Activated naive CD8-positive, alpha-beta T cell treated with anti-CD3 and anti-CD28 coated beads for 36 hours (primary cell): ENCODE measurements at places on chromosomes 7 and 10.
A peak's percentile ranks its signal among the peaks of the same experiment; 100 is the strongest.

DNA sequence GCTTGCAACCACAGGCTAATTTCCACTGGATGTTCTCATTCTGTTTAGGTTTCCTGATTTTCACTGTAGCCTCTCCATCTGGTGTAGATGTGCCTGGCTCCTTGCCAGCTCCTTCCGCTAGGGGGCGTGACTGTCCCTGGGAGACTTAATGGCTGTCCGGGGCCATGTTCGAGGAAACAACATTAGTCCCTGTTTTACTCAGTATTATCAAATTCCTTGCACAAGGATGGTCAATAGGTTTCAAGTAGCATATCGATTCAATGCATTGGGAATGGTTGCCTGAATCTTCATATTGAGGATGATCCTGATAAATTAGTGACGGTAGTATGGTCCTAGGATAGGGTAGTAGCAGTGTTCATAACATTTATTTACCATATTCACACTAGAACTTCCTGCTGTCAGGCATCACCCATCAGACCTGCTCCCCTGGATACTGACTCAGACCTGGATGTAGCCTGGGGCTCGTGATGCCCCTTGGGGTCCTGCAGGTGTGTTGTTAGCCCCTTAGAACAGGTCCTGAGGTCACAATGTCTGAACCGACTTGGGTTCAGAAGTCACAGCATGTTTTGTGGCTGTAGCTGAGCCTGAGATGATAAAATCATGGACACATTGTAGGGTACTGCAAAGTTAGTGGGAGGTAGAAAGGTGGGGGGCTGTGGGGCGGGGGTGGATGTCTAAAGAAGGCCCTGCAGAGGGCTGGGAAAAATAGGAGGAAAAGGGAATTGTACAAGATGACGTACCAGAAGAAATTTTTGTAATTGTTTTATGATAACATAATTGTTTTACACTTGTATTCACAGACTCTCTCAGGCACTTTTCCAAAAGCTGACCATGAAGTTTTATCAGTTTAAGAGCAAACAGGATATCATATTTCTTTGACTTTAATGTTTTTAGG, 8.9 kb upstream of the EXOC6 start:
- DNase-seq = peak; percentile 52

DNA sequence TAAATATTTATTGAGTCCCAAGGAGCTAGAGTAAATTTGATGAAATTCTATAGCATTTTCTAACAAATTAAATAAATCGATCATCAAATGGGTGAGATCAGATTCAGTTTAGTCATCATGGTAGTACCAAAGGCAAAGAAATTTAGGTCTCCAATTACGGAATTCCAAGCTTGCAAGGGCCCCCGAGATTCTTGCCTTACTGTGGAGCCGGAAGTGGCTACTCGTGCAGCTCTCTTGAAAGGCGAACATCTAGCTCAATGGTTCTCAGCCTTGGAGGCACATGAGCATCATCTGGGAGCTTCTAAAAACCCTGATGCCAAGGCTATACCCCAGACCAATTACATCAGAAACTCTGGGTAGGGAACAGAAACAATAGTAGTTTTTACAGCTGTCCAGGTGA, 117.9 kb upstream of the PRR15 start:
- DNase-seq = no peak

DNA sequence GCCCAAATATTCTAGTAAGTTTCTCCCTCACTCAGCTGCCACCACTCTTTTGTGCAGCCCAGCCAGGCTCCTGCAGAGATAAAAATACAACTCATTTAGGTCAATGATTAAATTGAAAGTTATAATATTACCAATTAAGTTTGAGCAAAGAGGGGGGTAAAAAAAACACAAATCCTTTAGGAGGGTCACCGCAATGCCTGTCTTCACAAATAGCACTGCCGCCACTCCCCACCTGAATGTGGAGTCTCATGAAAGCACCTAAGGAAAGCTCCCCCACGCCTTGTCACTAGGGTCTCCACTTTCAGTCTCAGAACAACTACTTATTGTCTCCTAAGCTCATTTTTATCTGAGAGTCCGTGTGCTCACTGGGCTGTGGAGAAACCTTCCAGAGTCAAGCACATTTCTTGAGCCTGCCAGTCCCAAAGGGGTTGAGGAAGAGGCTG, 148.7 kb downstream of the FGFR2 start:
- DNase-seq = no peak

DNA sequence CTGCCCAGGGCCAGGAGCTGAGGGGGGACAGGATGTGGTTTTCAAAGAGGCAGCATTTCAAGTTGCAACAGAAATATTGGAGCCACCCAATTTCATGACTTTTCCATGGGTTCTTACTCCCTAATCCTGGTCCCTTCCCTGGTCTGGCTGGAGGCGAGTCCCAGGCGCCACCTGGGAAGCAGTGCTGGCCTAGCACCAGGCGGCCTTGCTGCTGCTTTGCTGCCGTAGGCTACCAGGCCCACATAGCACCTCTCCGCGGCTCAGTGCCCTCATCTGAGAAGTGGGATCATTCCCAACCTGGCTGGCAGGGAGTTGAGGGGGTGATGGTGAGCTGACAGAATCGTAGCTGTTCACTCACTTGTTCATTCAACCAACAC, 33.7 kb downstream of the ZMIZ1 start:
- no peak for DNase-seq

- DNase-seq = peak; percentile 53
Measured at GRCh38 chr7:129553899-129554461, 51.6 kb downstream of the SMKR1 start.

DNA sequence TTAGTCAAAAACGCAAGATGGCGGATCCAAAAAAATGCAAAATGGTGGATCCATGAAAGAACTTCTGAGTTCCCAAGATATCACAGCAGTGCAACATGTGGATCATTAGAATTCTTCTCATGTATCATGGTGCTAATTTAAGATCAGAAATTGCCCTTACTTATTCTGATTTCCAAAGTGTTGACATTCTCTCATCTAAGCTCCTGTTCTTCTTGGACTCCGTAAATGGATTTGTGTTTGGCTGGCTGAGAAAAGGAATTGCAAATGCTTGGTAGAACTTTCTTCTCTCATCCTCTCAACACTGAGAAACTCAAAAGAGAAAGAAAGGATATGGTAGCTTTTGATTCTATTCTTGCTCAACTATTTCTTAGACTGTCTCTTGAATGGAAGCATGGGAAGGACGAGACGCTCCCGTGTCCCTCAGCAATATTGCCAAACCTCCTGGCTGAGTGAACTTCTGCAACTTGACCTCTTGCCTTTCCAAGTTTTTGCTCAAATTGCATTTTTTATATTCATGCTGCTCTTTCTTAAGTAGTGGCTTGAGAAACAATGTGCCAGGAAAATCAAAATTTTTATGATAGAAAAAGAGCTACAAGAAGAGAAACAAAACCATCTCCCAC, 44.7 kb downstream of the FRMD4A start:
- no peak for DNase-seq

- DNase-seq = no peak
Measured at GRCh38 chr7:142352543-142352942, 94.7 kb upstream of the PRSS58 start.

GRCh38 chr10:62010366-62010765, 108.9 kb downstream of the ARID5B start:
- no peak for DNase-seq

DNA sequence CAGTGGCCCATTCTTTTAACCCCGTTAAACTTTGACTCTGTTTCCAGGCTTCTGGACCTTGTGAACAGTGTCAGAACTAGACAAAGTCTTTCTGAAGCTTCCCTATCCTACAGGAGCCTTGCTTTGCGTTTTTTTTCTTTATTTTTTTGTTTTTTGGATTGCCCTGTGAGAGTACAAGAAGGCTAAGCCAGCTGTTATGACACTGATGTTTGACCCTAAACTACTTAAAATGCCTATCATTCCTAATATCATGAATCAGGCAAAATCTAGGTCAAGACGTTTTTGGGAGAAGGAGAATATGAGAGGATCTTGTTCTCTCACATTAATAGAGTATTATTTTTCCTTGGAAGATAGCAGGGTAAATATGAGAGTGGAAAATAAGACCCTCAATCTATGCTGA, 79.8 kb downstream of the EPDR1 start:
- DNase-seq = no peak

- DNase-seq = peak; percentile 87
Measured at GRCh38 chr10:104353325-104354048, at the start of gene CFAP58. CFAP58 (plus strand) TSS chr10:104353833; CDS start chr10:104353898, 65 bp downstream.

DNA sequence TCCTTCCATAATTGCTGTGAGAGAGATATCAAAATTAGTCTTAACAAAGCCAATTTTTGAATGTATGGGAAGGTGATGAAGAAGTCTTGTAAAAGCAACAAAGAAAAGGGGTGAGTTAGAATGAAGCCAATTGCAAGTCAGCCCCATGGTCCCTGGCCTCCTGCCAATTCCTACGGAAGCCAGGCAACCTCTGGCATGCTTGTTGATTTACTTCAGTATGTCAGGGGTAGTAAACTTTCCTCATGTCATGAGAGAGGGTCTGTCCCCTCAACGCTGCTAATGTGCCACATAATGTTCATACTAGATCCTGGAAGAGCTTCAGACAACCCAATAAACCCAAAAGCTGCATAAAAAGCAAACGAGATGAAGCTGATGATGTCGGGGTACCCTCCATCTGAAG, 159.1 kb upstream of the YAE1 start:
- no peak for DNase-seq

DNA sequence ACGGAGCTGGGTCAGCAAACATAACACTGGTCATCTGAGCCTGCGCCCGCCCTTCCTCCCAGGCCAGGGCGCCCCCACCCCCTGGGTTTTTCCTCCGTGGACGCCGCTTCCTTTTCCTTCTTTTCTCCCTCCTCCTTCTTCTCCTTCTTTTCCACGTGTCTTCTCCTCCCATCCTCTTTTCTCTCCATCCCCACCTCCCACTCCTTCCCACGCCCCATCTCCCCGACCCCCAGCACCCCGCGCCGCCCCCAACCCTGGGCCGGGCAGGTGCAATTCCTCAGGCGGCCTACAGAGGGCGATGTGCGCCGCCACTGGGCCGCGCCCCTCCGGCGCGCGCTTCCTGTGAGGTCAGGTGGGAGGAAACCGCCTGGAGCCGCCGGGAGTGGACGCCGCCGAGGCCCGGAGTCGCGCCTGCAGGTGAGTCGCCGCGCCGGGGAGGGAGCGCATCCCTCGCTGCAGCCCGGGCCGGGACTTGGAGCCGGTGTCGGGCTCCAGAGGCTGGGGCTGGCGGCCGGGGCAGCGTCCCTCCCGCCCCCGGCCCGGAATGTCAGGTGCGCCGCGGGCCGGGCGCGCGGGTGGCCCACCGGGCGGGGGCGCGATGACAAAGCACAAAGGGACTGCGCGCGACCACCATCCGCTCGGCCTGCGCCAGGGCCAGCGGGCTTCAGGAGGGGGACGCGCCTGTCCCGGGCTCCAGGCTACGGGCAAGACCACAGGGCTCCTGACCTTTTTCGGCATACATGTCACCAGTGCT, at the start of gene FAM241B:
TSS of gene FAM241B (plus strand) at position 351 of the 754 bp plus-strand sequence. CDS start 1,497 bp downstream, outside the sequence.
- DNase-seq = peak; percentile 81

- no peak for DNase-seq
Measured at GRCh38 chr10:13347043-13347499, 1.0 kb downstream of the SEPHS1 start.

- no peak for DNase-seq
Measured at GRCh38 chr10:59508296-59508695, 145.9 kb upstream of the FAM13C start.

- DNase-seq = no peak
Measured at GRCh38 chr7:130611218-130611617, 57.3 kb downstream of the COPG2 start.

- no peak for DNase-seq
Measured at GRCh38 chr10:90407131-90407530, 450.7 kb downstream of the HTR7 start.

DNA sequence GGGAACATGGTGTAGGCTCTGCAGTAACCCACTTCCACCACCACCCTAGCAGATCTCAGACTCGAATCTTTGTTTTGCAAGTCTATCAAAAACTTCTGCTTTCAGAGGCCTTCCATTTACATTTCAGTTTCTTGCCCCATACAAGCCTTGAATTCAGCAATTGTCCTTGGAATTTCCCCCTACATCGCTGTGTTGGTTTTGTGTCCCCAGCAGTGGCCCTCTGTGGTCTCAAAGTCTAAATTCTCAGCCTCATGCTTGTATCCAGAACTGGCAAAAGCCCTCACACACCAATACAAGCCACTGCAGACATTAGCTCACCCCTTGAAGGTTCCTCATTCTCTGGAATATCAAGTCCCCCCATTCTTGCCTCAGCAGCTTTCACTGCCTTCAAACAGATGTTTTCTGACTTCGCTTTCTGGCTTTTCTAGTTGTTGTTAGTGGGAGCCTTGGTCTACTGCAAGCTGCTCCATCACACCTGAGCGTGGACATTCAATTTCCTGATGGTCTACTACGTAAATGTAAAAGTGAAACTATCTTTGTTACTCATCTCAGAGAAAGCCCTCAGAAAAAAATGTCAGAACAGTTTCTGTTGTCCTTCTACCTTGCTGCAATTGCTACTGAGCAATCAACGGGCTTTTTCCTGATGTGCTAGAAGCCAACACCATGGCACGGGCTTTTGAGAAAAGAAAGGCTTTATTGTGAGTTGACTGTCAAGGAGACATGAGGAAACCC, 1.8 kb upstream of the NUB1 start:
- DNase-seq = peak; percentile 20

DNA sequence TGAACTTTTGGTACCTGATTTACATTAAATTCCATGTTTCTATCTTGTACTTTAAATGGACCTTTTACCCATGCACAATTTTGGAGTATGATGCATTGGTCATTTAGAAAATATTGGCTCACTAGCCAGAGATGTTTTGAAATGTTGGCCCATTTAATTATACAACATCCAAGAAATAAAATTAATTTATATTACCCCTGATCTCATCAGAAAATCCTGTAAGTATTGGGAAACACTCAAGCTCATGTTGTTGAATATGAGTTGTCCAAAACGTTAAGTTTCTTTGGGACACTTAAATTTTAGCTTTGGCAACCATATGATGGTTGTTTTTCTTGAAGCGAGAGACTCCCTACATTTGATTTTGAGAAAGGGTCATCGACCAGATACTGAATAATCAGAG, 492.7 kb downstream of the RPS24 start:
- DNase-seq = no peak

GRCh38 chr10:78543749-78544362, 510.2 kb downstream of the RPS24 start:
- no peak for DNase-seq

GRCh38 chr10:71513936-71514335, 117.2 kb downstream of the CDH23 start:
- DNase-seq = no peak

GRCh38 chr7:133771788-133772419, 355.2 kb upstream of the LRGUK start:
- DNase-seq = no peak

DNA sequence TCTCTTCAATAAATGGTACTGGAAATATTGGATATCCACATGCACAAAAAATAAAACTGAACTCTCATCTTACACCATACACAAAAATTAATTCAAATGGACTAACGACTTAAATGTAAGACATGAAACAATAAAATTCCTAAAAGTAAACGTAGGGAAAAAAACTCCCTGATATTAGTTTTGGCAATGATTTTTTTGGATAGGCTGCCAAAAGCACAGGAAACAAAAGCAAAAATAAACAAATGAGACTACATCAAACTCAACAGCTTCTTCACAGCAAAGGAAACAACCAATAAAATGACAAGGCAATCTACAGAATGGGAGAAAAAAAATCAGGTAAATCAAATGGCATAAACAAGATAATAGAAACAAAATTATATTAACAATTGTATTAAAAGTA, 65.7 kb downstream of the ORC5 start:
- no peak for DNase-seq

GRCh38 chr7:118185163-118185860, 1.3 kb downstream of the LSM8 start:
- DNase-seq = no peak

- DNase-seq = no peak
Measured at GRCh38 chr10:59654007-59654406, 55.6 kb downstream of the SLC16A9 start.
